ENCODE measurements at places on chromosomes 1 and 21.

GRCh38 chr1:177355575-177355974, 184.8 kb downstream of the BRINP2 start:
- no peak for DNase-seq

DNA sequence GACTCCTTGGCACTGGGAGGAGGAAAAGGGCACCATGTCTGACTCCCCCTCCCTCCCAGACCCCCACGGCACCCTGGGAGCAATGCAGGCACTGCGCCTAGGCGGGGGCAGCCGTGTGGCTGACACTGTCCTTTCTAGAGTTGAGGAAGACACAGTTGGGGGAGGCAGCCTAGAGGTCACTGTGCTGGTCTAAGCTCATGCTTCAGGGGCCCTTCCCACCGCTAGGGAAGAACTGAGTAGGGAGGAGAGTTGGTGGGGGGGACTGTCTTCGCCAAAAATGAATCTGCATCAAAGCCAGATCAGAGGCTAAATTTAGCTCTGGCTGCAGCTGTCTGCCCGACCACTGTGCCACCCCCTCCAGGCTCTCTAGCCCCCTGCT, 3.4 kb downstream of the SEMA6C start:
- no peak for DNase-seq

DNA sequence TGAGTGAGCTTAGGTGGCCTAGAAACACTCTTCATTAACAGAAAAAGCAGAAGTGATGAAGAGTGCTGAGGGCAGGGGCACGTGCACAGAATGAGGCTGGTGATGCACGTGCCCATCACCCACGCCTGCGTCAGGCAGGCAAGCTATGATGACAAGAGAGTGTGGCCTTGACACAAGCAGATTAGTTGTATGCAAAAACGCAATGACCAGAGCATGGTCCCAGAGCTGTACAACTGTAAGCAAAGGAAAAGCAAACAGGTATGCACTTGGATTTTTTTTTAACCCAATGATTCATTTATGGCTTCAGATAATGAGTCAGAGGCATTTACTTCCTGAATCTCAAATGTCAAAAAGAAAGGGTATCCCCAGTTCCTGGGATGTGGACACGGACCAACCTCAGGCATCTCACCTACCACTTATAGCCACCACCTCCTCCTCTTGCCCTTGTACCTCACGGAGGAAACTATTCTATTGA, 9.1 kb upstream of the TMEM61 start:
- no peak for DNase-seq

GRCh38 chr1:72524021-72524420, 241.7 kb upstream of the NEGR1 start:
- DNase-seq = no peak

DNA sequence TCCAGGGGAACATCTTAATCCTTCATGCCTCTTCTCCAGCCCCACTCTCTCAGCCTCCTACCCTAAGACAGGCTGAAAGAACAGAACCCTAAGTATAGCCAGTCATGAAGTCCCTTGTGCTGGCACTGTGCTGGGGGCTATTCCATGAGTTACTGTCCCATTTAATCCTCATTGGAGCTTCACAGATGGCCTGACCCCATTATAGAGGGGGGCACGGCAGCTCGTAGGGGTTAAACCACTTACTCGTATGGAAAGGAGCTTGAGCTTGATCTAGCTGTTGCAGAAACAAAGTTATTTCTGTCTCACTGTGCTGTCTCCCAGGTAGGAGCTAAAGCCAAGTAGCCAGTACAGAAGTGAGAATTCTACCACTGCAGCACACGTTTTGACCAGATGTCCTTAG, 203.2 kb upstream of the COA6 start:
- DNase-seq = no peak

GRCh38 chr21:35023396-35024070, 25.6 kb downstream of the RUNX1 start:
- DNase-seq = no peak
